ENCODE measurements at places on chromosomes 4 and X.

DNA sequence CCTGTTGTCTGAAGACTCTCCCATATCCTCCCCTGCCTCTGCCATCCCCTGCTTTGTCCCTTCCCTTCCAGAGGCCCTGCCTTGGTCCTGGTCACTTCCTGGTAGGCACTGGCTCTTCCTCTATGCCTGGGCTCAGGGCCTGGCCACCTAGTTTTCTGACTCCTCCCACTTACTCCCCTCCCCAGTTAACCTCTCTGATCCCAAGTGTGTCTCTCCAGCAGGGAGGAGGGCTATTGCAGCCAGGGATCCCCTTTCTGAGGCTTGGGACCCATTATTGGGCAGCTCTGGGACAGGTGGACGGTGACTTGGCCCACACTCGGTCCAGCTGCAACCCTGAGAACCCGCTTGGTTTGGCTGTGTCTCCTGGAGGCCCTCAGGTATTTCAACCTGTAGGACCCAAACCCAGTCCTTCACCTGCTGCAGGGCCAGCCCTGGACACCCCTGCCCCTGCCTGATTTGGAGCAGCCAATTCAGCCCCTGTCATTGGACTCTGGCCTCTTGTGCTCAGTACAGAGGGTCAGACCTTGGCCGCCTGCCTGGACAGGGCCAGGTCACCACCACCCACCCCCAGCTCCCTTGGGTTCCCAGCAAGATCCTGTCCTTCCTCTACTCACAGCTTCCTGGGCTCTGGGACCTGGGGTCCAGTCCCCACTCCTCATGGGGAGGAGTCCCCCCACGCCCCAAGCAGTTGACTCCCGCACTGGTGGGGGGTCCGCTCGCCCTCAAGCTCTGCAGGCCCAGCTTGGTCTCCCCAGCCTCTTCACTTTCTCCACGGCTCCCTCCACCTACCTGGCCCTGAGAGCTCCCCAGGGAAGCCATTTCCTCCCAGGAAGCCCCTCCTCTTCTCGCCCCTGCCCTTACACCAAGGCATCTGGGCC, 1.1 kb upstream of the SH3BP2 start:
- no peak for DNase-seq

DNA sequence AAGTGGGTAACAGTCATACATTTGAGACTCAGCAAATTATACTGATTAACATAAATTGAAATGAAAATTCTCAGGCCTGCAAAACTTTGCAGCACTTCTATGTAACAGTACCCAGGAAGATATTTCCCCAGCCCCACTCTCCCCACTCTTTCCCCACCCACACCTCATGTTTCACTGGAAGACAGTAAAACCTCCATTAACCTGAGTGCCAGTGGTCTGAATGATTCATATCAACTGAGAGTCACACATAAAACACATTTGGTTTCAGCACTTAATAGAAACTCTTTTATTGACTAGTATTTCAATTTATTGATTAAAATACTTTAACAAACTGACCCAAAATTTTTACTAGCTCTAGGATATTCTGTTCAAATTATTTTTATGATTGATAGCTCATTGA, 6.9 kb downstream of the CXCL6 start:
- no peak for DNase-seq

DNA sequence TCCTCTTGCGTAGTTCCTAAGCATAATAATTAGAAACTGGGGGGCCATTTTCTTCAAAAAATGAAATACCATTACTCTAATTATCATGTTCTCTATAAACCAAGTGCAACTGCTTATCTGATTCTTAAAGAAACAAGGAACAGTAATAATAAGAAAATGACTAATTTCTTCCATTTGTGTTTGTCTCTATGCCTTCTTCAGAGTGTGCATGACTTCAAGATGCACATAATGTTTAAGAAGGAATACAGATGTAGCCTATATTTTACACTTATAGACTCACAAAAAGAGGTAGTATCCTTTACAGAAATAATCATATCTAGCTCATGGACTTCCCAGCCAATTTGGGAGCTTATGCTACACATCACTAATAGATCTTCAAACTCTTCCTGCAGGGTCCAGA, 131.7 kb downstream of the CHRNA9 start:
- DNase-seq = no peak

DNA sequence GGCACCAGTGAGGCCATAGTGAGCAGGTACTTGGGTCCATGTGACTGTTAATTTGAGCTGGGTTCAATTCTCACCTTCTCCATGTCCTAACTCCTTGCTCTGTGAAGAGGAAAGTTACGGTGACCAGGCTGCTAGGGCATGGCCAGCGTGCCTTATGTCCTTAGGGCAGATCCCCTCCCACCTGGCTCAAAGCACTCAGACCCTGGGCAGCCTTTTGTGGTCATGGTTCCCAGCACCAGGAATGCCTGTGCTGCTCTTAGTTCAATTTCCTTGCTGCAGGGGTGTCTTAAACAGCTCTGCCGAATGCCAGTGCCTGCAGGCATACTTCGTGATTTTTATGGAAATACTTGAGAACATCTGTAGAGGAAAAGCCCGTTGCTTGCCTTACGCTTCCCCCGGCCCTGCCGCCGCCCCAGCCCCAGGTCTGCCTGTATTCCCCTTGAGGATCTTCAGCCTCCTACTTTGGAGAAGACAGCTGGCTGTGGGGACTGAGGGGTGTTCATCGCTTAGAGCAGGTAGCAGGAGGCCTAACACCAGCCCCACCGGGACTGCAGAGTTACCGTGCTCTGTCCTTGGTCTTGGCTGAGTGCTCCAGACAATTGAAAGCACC, 3.1 kb upstream of the CDK16 start:
- no peak for DNase-seq

DNA sequence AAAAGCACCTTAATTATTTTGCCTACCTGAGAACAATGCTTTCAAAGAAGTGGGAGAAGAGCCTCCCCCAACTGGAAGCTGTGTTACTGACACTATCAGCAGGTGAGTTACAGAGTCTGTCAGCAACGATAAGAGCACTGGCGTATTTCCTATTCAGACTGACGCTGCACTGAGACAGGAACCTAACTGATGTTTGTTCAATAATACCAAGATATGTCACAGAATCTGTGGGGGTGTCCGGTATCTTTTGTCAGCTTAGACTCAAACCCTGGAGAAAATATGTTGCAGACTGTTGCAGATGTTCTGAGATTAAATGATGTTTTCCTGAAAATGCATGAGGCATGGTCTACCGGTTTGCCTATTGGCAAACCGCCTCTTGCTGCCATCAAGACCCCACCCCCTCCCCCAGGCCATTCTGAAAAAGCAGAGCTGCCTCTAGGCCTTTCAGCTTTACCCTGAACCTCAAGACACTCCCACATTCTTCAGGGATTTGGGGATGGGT, 115.2 kb upstream of the KIT start:
- no peak for DNase-seq

GRCh38 chrX:153886915-153887314, 942 bp upstream of the L1CAM start:
- DNase-seq = peak; percentile 34

- DNase-seq = no peak
Observed at GRCh38 chr4:72629540-72629939, 60.5 kb upstream of the ADAMTS3 start.

GRCh38 chrX:125153621-125154020, 166.1 kb upstream of the TEX13C start:
- DNase-seq = no peak

DNA sequence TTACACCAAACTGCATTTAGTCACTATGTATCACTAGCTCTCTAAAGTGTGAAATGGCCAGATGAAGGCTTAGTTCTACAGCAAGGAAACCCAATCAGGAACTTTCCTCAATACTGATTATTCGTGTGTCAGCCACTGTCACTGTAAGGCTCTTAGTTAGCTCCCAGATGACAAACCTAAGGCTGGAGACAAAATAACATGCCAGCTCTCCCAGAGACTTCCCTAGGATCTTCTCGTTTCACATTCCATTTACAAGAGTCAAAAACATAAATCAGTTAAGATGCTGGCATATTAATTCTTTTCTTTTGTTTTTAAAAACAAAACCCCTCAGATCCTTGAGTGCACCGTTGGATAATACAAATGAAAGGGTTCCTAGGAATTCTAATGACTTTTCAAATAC, 88.2 kb upstream of the TFDP3 start:
- DNase-seq = no peak

GRCh38 chrX:78839711-78840110, 92.2 kb downstream of the LPAR4 start:
- DNase-seq = no peak

DNA sequence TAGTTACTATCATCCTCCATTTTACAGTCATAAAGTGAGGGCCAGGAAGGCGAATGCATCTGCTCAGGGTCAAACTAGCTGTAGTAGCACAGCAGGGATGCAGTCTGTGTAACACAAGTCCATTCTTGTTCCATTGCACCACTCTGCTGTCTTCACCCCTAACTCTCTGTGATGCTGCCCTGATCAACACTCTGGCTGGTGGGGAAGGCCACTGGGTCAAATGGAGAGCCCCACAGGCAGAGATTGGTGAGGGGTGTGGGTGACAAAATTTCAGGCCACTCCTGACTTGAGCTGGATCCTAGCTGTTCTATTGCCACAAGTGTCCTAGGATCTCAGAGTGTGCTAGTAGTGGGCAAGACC, 136.5 kb downstream of the PJA1 start:
- DNase-seq = no peak
